IPS DF 19.7 (cell line): ENCODE measurements at places on chromosomes 5 and 9.

GRCh38 chr9:71243951-71244350, 122.5 kb upstream of the TRPM3 start:
- peak; percentile 20 for DNase-seq

GRCh38 chr5:72347801-72348308, 27.7 kb downstream of the PTCD2 start:
- no peak for DNase-seq

DNA sequence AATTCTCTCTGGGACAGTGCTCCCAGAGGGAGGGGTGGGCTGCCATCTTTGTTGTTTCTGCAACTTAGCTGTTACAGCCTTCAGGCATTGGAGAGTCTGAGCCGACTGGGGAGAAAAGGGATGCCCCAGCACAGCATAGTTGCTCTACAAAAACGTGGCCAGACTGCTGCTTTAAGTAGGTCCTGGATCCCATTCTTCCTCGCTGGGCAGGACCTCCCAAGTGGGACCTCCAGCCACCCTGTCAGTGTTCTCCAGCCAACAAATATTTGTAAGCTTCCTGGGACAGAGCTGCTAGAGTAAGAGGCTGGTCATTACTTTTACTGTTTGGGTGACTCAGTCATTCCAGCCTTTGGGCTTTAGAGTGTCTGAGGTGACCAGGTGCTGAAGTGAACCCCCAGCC, 292.7 kb upstream of the NREP start:
- no peak for DNase-seq

DNA sequence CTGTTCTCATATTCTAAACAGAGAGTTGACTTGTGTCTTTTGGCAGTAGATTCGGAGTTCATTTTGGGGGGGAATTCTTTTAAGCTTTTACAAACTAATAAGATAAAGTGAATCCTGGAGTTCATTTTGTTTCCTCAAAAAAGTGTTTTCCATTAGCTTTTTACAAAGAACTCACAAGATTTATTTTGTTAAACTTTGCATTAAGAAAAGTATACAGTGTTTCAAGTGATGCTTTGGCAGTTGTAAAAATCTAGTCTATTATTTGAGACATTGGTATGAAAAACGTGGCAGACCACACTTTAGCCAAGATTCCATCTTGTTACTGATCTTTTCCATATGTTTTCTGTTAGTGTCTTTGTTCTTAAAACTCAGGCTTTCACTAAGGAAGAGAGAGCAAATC, 1.2 kb upstream of the OMD start:
- DNase-seq = no peak

GRCh38 chr5:60843936-60844905, at the start of gene ELOVL7:
TSS of gene ELOVL7 (minus strand) at chr5:60844269. CDS start at chr5:60787397, 56,872 bp downstream.
- DNase-seq = no peak

- DNase-seq = no peak
Measured at GRCh38 chr9:81513059-81513458, 176.3 kb downstream of the TLE1 start.
